ENCODE measurements at places on chromosomes 5 and 9. TPM values are rescaled to one million over a fixed set of nuclear protein-coding genes. Genes with fewer than 3 reads are reported as not detected.

The KLHL3 gene
- 5.9 TPM for total RNA-seq

The NUDT12 gene
- total RNA-seq: 2.6 TPM

The SMIM32 gene
- not detected for total RNA-seq

The SPINK13 gene
- not detected for total RNA-seq

The C9orf153 gene
- total RNA-seq: 0.18 TPM

GRCh38 chr9:38107811-38108304, 38.8 kb upstream of the SHB start:
- DNase-seq: no peak

DNA sequence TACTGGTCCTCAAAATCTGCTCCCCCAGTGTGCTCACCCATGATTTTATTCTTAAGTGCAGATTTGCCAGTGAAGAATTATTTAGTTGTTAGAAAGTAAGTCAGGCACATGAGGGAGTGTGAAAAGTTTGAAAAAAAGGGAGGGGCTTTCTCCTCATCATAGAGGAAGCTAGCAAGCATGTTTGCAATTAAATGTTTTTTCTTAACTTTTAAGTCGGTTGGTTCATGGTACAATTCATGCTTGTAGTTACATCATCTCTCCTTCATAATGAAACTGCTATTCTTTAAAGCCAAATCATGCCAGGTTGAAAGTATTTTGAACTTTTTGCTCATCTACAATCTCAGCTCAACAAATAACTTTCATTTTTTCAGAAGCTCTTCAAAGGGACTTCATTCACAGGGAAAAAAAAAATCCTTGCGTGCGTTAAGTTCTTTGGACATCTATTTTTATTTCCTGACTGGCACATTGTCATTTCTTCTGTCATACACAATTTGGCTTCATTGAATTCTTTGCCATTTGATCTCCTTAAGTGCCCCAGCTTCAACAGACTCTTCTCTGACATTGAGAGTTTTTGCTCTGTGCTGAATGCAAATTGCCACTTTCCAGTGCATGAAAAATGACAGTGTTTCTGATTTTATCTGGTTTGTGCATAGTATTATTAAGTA, 456.9 kb downstream of the TMEM232 start:
- DNase-seq: no peak

DNA sequence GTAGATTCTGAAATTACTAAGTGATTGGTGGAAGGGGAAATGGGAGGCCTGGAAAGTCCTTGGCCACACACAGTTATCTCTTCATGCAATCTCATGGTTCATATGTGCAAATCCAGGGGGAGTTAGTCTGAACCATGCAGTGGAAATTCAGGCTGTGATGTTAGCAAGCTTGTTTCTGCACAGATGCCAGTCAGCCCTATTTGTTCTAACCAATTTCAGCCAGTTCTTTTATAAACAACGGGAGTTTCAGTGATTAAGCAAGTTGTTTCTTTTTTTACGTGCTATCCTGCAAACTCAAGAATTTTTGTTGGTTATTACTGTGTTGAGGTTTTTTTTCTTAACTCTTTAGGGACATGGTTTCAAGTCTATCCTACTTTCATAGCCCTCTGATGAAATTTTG, 298.0 kb downstream of the FER start:
- DNase-seq: no peak

- no peak for DNase-seq
Measured at GRCh38 chr5:163821142-163821541, 315.7 kb downstream of the MAT2B start.

GRCh38 chr5:91146905-91147600, 236.1 kb downstream of the ARRDC3 start:
- DNase-seq: no peak

GRCh38 chr9:36690412-36691168, 117.9 kb downstream of the MELK start:
- no peak for DNase-seq

DNA sequence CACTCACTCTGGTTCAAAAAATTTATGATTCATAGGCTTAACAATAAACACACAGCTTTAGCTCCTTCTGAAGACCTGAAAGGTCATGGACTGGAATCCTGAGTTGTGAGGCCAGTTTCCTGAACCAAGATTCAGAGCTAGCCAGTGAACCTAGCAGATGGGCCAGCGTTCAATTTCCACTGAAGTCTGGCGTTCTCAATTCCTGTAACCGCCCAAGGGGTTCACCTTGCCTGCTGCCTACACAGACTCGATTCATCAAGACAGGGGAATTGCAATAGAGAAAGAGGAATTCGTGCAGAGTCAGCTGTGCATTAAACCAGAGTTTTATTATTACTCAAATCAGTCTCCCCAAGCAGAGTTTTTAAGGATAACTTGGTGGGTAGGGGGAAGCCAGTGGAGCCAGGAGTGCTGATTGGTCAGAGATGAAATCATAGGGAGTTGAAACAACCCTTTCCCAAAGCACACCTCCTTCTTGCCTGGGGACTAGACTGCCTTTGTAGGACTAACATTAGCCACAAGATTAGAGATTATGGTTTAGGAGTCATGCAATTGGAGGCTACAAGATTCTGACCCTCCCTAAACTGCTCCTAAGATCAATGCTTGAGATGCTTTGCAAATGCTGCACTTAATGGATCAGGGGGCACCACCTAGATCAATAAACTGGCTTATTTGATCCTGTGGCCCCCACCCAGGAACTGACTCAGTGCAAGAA, 117.5 kb upstream of the SHB start:
- DNase-seq: no peak

GRCh38 chr9:95021166-95021886, 294.8 kb downstream of the AOPEP start:
- DNase-seq: no peak

GRCh38 chr5:76225336-76225735, 142.2 kb downstream of the SV2C start:
- DNase-seq: no peak

DNA sequence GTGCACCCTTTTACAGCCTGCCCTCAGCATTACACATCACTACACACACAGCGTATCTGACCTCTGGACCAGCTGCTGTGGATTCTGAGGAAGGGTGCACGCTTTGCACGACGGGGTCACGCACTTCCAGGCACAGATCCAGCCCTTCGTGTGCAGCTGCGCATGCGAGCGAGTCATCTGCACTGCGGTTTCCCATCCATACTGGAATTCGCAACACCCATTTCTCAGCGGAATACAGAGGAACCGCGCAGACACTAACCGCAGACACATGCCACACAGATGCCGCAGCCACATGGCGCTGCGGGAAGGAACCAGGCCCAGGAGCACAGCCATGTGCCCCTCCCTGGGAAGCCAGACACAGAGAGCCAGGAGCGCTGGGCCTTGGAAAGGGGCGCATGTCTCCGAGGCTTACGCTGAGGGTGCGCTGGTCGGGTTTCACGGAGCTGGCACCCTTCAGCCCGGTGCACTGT, 43.5 kb downstream of the PNPLA7 start:
- no peak for DNase-seq

DNA sequence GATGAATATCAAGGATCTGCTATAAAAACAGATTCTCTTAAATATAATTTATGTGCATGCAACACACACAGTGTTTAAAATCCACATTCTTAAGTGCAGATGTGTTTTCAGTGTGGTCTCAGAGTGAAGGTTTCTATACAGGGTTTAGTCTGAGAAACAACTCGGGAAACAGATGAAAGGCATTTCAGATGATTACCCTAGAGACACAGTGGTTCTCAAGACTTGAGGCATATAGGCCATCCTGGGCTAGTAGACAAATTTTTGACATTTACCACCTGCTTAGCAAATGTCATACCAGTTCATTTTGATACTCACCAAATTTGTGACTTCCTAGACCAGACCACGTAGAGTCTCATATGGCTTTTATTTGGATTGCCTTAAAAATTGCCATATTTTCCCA, 216.5 kb downstream of the ARL15 start:
- no peak for DNase-seq

DNA sequence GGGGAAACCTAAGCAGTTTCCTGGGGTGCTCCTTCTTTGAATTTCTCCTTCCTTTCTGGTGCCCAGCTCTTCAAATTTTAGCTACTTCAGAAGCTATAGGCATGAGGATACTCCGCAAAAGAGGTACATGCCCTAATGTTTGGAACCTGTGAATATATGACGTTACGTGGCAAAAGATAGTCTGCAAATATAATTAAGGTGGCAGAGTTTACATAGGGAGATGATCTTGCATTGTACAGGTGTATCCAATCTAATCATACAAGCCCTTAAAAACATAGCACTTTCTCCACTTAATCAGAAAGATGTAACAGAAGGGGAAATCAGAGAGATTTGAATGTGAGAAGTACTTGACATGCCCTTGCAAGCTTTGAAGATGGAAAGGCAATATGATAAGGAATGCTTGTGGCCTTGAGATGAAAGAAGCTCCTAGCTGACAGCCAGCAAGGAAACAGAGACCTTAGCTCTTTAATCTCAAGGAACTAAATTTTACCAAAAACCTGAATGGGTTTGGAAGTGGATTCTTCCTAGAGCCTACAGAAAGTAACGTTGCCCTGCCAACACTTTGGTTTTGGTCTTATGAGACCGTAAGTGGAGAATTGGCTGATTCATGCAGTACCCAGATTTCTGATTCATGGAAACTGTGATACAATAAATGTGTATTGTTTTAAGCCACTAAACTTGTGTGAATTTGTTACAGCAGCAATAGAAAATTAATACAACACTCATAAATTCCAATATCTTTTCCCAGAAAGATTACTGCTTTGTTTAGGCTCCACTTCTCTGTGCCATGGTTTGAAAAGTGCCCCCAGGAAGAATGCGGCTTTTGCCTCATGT, 268.4 kb downstream of the FAM170A start:
- DNase-seq: no peak

DNA sequence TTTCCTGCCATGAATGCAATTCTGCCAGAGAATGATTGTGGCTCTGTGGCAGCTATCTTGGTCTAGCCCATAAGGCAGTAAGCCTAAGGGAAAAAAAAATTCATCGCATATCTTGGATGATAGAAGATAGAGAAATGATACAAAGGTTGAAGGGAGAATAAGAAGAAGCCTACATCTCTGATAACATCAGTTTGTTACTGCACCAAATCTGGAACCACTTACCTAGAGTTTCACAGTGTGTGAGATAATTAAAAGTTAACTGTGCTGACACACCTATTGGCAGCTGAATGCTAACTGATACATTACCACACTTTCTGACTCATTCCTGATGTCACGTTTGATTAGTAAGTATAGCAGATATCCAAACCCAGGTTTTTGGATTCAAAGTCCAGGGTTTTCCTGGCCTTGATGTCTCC, 91.6 kb upstream of the TAF11L2 start:
- no peak for DNase-seq

- DNase-seq: no peak
Measured at GRCh38 chr5:134574521-134574920, 49.1 kb downstream of the JADE2 start.

DNA sequence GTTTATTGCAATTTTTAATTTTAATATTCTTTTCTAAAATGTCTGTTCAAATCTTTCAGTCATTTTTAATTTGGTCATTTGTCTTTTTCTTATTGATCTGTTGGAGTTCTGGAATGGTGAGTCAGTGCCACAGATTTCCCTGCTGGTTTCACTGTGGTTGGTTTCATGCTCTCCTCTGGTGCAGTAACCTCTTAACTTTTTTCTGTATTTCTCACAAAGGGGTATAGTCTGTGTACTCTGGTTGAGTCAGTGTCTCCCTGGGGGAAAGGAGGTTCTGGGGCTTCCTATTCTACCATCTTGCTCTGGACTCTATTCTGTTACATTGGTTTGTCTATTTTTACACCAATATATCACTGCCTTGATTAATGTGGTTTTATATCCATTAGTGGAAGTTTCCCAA, 178.8 kb downstream of the CSNK1G3 start:
- DNase-seq: no peak

DNA sequence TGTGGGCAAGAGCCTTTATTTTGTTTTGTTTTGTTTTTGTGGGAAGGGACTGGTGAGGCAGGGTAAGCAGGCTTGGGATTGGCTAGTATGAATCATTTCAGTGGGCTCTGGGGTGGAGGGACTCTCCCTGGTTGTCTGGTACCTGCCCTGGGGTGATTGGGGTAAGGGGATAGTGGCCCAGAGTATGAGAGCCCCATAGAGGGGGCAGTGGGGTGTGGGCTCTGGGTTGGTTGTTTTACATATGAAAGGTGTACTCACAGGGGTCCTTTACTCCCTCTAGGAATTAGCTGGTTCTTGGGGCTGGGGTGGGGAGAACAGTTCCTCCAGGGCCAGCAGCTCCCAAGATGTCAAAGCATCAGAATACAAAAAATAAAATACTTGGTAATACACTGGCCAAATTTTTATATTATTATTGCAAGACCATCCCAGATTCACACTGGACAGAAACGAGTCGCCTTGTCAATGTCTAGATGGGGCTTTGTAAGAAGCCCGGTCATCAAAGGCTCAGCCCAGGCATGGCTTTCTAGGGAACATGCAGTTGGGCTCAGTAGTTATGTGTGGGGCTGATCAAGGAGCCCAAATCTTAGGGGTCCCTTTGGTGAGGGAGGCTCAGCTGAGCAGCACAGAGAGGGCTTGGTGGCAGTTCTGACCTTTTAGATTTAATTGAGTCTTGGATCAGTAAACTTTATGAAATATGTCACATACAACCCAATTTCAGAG, 190.5 kb downstream of the NXNL2 start:
- no peak for DNase-seq

GRCh38 chr9:103458826-103459225, 463.7 kb downstream of the CYLC2 start:
- DNase-seq: no peak

All from activated B cell treated with CpG ODN at 0.5 μM for 24 hours (primary cell).